ENCODE measurements at places on chromosomes 3 and 15. TPM values are rescaled to one million over a fixed set of nuclear protein-coding genes. Genes with fewer than 3 reads are reported as not detected.

The GOLGA6D gene
- total RNA-seq, result under 0.01 TPM

The PRICKLE2 gene
- 32.9 TPM for total RNA-seq

The MTFMT gene
- total RNA-seq, result 6.8 TPM

The USP4 gene
- total RNA-seq, result 18.3 TPM

The TRIM42 gene
- total RNA-seq, result not detected

All from skeletal muscle tissue (tissue), 5 donors.